ENCODE measurements at places on chromosomes 3 and 15. TPM values are rescaled to one million over a fixed set of nuclear protein-coding genes. Genes with fewer than 3 reads are reported as not detected.

HDGFL3 gene
- total RNA-seq, result 6.1 TPM

CALML4 gene
- 2.0 TPM for total RNA-seq

CISH gene
- total RNA-seq, result 0.94 TPM

CHL1 gene
- not detected for total RNA-seq

BFSP2 gene
- not detected for total RNA-seq

CRABP1 gene
- total RNA-seq, result not detected

GPR27 gene
- total RNA-seq, result 0.08 TPM

RARRES1 gene
- 9.0 TPM for total RNA-seq

ELL3 gene
- 3.5 TPM for total RNA-seq

LRRIQ4 gene
- not detected for total RNA-seq

THBS1 gene
- total RNA-seq, result 3,043 TPM

MEIS2 gene
- total RNA-seq, result 57.7 TPM

SLC28A1 gene
- total RNA-seq, result not detected

TMEM108 gene
- total RNA-seq, result 0.12 TPM

PLD1 gene
- total RNA-seq, result 24.2 TPM

FAM81A gene
- total RNA-seq, result not detected

UBE2E1 gene
- total RNA-seq, result 74.4 TPM

LRRN1 gene
- not detected for total RNA-seq

ANKRD63 gene
- total RNA-seq, result not detected

CFAP100 gene
- total RNA-seq, result not detected
